ENCODE measurements at places on chromosomes 1 and 21. TPM values are rescaled to one million over a fixed set of nuclear protein-coding genes. Genes with fewer than 3 reads are reported as not detected.

ZNF695 gene
- total RNA-seq: 8.1 TPM

DNA sequence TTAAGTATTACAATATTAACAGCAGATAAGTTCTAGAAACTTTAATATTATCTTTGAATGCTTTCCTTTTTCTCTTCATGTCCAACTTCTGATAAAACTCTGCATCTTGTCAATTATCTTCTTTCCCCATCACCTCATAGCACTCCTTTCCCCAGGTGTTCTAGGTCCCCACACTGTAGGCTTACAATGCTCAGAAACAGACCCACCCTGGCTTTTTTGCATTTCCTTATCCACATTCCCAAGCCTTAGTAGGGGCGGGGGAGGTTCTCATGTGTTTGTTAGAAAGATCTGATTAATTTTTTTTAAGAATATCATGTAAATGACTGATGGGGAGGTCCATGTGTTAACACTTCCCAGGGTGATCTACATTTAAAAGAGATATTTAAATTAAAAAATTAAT is 63.9 kb downstream of the PLPPR4 start:
- DNase-seq: no peak

DNA sequence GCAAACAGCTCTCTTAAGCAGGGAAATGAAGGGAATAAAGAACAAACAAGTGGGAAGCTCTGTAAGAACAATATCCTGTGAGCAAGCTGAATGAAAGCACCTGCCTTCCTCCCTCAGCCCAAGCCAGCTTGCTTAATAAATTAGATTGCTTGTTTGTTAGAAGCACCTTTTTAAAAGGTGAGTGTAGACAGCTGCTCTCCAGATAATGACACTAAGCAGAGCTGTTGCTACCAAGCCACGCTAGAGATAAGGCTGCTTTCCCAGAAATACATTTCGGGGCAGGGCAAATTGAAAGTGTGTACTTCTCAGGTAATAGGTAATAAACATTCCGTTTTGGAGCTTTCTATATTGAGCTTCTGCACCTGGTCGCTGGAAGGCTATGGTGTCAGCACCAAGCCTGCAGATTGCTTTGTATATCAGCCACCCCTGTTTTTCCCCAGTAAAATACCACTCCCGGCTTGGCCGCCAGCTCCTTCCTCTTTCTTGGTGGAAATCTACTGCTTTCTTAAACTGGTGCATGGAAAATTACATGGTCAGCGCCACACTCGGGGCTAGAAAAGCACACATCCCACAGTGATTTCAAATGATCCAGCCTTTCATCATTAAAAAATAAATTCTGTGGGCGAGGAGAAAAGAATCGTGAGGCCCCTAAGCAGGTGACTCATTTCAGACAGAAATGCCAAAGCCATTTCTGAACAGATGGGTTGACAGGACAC is 151.3 kb downstream of the ETS2 start:
- DNase-seq: peak; percentile 50

DNA sequence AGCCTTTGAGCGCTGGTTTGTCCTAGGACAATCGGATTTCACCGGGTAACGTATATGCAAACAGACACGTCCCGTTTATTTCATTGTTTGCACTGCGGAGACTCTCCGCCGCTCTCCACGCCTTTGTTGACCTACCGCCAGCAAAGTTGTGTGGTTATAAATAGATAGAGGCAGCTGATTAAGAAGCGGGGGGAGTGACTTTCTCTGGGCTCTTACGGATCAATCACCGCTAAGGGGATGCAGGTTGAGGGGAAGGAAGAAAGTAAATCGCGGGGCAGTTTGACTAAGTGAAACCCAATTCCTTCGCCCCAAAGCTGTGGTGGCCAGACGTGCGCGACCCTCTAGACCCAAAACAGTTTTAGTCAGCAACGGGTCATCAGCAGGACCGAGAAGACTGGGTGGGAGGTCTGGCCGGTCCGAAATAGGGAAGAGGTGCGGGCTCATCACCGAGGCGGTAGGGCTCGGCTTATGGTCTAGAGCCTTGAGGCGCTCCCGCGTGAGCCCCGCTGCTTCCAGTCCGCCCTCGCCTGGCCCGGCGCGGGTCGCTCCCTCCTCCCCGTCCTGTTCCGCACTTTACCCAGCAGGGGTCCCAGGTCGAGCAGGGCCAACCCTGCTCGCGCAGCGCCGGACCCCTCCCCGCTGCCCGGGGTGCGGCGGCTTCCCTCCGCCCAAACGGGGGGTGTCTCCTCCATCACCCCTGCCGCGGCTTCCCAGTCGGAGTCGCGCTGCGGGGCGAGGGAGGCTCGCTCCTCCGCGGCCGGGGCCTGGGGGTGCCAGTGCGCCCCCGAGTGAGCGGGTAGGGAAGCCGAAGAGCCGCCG is 120.8 kb upstream of the RRP15 start:
- peak; percentile 32 for DNase-seq

DNA sequence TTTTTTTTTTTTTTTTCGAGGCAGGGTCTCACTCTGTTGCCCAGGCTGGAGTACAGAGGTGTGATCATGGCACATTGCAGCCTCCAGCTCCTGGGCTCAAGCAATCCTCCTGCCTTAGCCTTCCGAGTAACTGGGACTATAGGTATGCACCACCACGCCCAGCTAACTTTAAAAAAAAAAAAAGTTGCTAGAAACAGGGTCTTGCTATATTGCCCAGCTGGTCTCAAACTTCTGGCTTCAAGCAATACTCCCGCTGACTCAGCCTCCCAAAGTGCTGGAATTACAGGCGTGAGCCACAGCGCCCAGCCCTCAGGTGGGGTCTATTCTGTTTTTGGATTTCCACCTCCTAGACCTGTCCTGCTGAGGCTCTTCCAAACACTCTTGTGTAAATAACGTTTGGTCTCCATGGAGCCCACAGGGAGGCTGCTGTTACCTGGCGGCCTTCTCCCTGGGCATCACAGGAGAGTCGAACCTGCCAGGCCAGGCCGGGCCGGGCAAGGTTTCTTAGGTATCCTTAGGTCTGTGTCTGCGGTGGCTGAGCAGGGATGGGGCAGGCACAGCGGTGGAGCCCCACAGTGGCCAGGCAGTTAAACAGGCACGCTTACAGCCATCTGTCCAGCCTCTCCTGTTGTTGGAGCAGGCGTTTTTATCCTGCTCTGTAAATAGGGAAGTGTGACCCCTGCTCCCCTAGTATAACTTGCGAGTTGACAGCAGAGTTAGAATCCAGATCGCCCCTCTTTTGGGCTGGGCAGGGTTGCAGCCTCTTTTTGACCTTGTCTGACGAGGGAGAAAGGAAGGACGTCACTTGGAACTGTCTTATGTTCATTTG is 18.8 kb downstream of the PLEKHM2 start:
- peak; percentile 40 for DNase-seq

All from HT-29 (cell line).